ENCODE measurements at places on chromosomes 2 and 18.

GRCh38 chr2:209976698-209977385, 25.6 kb upstream of the RPE start:
- no peak for DNase-seq

- DNase-seq, result no peak
Measured at GRCh38 chr18:79065802-79066201, 3.4 kb upstream of the ATP9B start.

DNA sequence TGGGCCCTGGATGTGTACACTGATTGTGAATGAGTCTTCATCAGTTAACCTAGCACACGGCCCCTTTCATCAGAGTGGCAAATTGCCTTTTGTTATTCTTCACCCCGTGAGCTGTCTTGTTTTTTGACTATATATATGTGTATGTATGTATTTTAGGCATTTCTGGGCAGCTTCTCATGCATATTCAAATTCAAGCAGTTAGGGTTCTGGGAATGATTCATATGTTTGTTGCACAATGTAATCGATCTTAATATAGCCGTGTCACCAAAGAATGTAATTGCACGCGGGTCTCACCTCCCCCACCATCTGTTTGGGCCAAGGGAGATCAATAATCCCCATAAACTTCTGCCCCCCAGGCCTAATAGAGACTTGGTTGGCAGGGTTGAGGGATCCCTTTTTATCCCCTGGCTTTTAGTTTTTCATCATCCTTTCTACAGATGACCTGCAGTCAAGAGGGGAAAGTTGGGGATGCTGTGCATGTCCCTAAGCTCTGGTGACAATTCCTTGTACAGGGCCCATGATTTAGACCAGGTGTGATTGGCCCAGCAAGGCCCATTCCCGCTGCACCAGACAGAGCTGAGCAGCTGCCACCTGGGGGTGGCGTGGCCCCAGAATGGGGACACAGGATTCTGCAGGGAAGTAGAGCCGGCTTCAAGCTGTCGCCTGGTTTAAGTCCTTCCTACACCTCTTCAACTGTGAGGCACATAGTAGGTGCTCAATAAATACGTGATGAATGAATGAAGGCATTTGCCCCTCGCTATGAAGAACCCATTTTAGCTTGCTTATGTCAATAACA, 19.2 kb downstream of the KCNF1 start:
- DNase-seq, result no peak

GRCh38 chr2:30363406-30363805, 83.6 kb upstream of the LCLAT1 start:
- DNase-seq, result no peak

DNA sequence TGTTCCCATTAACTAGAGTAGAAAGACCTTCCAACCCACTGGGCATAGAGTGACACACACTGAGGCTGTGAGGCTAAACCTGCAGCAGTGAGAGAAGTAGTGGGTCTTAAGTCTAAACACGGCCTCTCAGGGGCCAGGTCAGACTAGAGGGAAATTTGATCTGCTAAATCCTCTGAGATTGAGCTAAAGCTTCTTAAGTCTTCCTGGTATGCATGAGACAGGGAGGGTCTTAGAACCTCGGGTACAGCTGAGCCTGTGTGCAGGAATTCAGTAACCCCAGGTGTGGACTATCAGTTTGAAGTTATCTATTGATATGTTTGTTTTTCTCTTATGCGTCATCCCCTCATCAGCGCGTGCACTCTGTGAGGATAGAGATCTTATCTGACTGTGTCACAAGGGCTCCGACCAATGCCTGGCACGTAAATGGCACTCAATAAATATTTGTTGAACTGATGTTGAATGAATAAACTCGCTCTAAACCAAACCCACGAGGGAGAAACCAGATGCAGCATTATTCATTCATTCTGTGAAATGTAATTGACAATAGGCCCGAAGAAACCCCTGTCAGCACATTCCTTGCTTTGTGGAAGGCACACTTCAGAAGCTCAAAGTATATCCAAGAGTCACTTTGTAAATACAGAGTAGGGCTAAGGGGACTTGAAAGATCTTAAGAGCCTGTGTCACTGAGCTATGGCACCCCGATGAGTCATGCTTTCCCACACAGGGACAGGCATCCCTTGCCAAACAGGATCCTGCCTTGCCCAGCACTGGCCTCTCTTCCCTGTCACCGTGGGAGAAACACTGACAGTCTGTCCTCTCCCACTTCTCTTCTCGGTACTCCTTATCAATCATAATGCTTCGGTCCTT, 21.7 kb upstream of the RAB10 start:
- no peak for DNase-seq
